ENCODE measurements at places on chromosomes 13 and 19.

GRCh38 chr19:14516746-14517438 lies 1.3 kb downstream of the DNAJB1 start:
- no peak for DNase-seq

- DNase-seq = no peak
Observed at GRCh38 chr19:11337080-11337479, 2.4 kb downstream of the RAB3D start.

DNA sequence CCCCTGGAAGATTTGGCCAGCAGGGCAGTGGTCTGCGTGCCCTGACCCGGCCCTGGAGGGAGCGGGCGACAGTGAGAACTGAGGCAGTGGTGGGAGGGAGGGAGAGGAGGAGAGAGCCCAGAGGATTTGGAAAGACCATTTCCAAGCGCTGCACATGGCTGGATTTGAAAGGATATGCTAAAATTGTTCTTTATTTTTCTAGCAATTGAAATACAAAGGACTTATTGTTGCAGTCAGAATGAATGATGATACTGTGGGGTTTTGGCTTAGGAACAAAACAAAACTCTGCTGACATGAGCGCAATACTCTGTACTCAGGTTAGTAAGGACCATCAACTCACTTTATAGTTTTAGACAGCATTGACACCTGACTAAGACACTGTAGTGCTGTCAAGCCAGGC lies 69.5 kb downstream of the TNFRSF19 start:
- DNase-seq = no peak

DNA sequence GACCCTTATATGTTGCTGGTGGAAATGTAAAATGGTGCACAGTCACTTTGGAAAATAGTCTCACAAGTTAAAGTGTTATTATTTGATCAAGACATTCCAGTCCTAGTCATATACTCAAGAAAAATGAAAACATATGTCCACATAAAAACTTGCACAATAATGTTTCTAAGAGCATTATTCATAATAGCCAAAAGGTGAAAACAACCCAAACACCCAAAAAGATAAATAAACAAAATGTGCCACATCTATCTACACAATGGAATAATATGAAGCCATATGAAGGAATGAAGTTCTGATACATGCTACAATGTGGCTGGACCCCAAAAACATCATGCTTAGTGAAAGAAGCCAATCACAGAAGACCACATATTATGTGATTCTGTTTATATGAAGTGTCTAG lies 14.4 kb upstream of the AKAP8 start:
- no peak for DNase-seq

- DNase-seq = no peak
Observed at GRCh38 chr19:42563352-42564210, 31.1 kb downstream of the CEACAM8 start.

GRCh38 chr19:49059053-49059452 lies 1.5 kb upstream of the CGB7 start:
- no peak for DNase-seq

GRCh38 chr19:30364866-30365800 lies 7.1 kb upstream of the ZNF536 start:
- DNase-seq = no peak
